ENCODE measurements at places on chromosomes 1 and 21.

GRCh38 chr1:118322331-118322730 is 137.3 kb upstream of the SPAG17 start:
- DNase-seq, result no peak

- no peak for DNase-seq
Observed at GRCh38 chr1:9874412-9874811, 35.7 kb downstream of the CTNNBIP1 start.

- no peak for DNase-seq
Observed at GRCh38 chr21:45525153-45525909, 16.9 kb downstream of the SLC19A1 start.

DNA sequence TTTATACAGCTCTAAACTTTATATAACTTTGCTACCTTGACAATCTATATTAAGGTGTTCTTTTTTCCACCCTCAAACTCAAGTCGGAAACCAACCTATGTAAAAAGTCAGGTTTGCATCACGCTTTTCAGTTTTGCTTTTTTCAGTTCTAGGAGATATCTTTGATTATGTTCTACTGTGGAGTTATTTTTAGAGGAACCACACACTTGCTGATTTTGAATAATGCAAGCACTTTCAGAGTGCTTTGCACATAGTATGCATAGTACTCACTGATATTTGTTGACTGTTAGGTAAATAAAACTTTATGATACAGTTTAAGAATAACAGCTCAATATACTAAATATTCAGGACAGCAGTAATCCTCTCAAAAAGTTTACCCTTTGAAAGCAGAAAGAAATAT is 564.2 kb upstream of the ZRANB2 start:
- DNase-seq, result no peak

DNA sequence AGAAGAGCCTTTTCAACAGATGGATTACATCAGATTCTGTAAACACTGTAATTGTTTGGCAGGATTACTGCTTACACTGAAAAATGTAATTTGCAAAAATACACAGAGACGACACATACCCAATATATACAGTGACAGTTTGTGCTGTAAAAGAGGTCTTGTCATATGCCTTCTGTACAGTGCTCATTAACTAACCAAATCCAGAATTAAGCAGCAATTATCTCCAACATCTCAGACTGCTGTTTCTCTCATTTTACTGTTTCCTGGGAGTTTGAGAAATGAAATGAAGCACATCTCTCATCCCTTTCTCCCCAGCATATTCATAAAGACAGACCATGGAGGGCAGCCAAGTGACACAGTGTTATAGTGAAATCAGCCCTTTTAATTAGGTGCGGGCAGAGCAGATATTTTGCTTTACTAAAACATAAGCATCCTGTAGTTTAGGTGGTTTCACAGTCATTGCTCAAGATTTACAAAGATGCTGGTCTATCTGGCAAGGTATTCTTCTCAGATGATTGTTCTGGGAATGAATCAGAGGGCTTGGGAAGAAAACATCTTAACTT is 618.4 kb upstream of the USP24 start:
- no peak for DNase-seq
